ENCODE measurements at places on chromosomes 5 and 9. TPM values are rescaled to one million over a fixed set of nuclear protein-coding genes. Genes with fewer than 3 reads are reported as not detected.

GRCh38 chr5:64685866-64686265, 4.4 kb upstream of the SHISAL2B start:
- peaks cover 3% of the 10 kb centered on the region for H3K4me1 ChIP-seq
- no peak for DNase-seq
- no peak overlapping the region for H3K27ac ChIP-seq
- H3K36me3 ChIP-seq = no peaks in the 10 kb centered on the region
- H3K27me3 ChIP-seq = peaks cover 2% of the 10 kb centered on the region

GRCh38 chr5:55306641-55307382, 682 bp downstream of the DHX29 start:
- H3K4me3 ChIP-seq = no peak overlapping the region
- no peak for DNase-seq
- H3K36me3 ChIP-seq = peaks cover 4% of the 10 kb centered on the region
- H3K4me1 ChIP-seq = peaks cover 23% of the 10 kb centered on the region

GRCh38 chr5:159018855-159019254, 80.9 kb downstream of the EBF1 start:
- no peaks in the 10 kb centered on the region for H3K36me3 ChIP-seq
- no peak overlapping the region for H3K27ac ChIP-seq
- peaks cover 6% of the 10 kb centered on the region for H3K27me3 ChIP-seq

- H3K36me3 ChIP-seq = no peaks in the 10 kb centered on the region
- no peak for DNase-seq
- peaks cover 3% of the 10 kb centered on the region for H3K27me3 ChIP-seq
- H3K27ac ChIP-seq = no peak overlapping the region
- H3K4me3 ChIP-seq = no peak overlapping the region
Measured at GRCh38 chr5:153774686-153775085, 264.0 kb downstream of the FAM114A2 start.

Gene PCDHB16
- not detected for polyA plus RNA-seq

Gene SLC6A19
- not detected for polyA plus RNA-seq

Gene PCDHB8
- not detected for polyA plus RNA-seq

Gene PPP3R2
- not detected for polyA plus RNA-seq

Gene PCDHB5
- polyA plus RNA-seq = not detected

Measured in immature natural killer cell (primary cell).